Stimulated activated CD4-positive, alpha-beta T cell treated with anti-CD3 and anti-CD28 coated beads, Interleukin-1b, Interleukin-23, amount 100 ng/mL, for 1 hour (primary cell): ENCODE measurements at places on chromosomes 5 and 9.

DNA sequence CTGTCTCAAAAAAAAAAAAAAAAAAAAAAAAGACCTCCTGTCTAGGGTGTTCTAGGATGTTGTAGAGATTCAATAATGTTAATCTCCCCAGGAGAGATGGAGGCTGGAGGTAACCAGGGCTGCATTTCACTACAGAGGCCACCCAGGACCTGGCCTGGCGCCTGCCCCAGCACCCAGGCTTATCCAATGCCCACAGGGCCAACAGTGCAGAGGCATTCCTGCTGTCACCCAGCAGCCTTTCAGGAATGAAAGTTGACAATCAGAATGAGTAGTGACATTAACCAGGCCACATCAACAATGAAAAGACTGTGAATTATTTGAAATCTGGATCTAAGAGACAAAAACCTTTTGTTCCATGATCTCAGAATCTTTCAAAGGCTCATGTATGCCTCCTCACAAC, 36.2 kb upstream of the GABRP start:
- DNase-seq = no peak

GRCh38 chr9:122128969-122129343, 30.6 kb downstream of the NDUFA8 start:
- no peak for DNase-seq

DNA sequence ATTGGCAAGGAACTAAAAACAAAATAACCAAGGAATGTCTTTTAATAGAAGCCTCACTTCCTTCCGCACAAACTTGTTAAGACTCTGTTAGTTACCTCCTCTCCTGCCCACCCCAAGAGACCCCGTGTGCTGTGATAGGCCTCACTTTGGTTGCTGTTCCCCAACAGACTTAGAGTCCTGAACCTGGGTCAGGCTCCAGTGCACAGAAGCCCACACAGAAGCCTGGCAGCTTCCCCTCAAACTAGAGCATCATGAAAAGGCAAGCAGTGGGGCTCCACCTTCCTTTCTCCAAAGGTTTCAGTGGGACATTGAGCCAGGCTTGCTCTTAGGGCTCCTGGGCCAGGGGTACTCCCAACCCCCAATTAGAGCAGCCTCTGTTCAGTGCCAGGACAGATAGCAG, 230.5 kb downstream of the ESM1 start:
- DNase-seq = no peak

- no peak for DNase-seq
These were observed 20.2 kb upstream of the CCDC192 start for GRCh38 chr5:127683008-127683407.

DNA sequence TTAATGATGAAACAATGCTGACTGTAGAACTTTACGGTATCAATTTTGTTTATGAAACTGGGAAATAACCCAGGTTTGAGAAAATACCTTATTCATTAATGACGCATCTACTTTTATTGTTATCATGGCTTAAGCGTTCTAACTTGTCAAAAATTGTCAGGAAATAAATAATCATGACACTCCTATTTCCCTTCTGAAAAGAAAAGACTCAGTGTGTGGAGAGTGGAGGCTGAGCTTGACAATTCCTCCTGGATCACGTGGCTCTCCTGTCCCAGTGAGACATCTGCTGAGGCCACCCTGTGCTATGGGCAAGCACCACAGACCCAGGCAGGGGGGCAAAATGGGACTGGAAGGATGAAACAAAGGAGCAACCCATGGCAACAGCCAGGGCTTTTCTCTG, 466.4 kb downstream of the ZNF608 start:
- DNase-seq = no peak

GRCh38 chr9:117744856-117745389, 40.7 kb downstream of the TLR4 start:
- no peak for DNase-seq

- no peak for DNase-seq
These were observed 9.9 kb downstream of the RAD23B start for GRCh38 chr9:107292821-107293542.

DNA sequence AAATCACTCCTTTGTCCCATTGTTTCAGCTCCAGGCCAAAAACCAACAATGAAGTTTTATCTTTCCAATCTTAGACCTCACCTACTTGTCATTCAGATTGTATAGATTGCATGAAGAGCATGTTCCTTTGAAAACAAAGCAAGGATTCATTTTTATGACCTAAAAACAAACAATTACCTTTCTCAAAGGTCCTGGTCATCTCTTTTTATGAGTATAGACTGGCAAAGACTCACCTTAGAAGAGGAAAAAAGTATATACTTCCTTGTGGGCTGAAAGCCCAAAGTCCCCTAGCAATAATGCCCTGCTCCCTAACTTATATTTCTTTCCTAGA, 28.4 kb upstream of the TLE1 start:
- no peak for DNase-seq

GRCh38 chr9:71910650-71911060, 338 bp downstream of the ABHD17B start:
- DNase-seq = no peak
